Left kidney (tissue), 8 donors: ENCODE measurements at places on chromosomes 4 and X.
A peak's percentile ranks its signal among the peaks of the same experiment; 100 is the strongest.

GRCh38 chr4:22574880-22575279 lies 59.0 kb upstream of the ADGRA3 start:
- DNase-seq = no peak

GRCh38 chr4:148216321-148216720 lies 225.9 kb downstream of the NR3C2 start:
- DNase-seq = no peak

DNA sequence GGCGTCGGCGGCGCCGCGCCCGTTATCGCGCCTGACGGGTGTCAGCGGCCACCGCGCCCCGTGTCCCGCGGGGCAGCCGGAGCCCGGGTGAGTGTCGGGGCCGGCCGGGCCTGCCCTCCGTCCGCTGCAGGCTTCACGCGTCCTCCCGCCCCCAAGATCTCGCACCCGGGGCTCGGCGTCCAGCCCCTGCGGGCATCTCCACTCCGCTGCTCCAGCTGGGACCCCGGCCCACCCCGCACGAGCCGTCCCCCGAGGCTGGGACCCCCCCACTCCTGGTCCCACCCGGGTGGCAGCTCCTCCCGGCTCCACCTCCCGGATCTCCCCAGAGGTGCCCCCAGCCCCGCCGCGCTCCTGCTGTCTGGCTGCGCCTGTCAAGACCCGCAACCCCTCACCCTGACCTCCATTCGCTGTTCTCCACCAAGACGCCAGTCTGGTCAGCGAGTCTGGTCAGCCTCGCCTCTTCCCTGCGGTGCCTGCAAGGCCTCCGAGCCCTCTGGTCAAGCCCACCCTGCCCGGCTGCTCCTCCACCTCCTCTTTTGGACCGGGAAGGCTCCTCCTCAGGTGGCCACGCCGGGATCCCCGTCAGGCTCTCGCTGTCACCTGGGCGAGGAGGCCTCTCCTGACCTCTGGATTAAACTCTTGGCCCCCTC lies 66.0 kb upstream of the NKX1-1 start:
- no peak for DNase-seq

DNA sequence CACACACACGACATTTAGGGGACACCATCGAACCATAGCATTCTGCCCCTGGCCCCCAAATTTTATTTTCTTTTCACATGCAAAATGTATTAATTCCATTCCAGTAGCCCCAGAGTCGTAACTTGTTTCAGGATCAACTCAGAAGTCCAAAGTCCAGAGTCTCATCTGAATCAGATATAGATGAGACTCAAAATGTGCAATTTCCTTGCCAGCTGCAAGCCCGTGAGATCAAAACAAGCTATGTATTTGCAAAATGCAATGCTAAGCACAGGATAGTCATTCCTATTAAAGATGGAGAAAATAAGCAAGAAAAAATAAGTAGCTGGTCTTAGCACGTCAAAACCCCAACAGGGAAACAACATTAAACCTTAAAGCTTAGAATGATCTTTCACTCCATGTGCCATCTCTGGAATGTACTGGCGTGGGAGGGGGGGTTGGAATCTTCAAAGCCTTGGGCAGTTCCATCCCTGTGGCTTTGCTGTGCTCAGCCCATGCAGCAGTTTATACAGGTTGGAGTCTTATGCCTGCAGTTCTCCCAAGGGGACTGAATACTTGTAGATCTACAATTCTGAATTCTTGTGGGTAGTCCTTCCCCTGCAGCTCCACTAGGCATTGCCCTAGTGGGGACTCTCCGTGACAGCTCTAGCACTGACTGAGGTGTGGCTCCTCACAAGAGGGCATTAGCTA lies 47.7 kb upstream of the SYTL5 start:
- DNase-seq = peak; percentile 7

DNA sequence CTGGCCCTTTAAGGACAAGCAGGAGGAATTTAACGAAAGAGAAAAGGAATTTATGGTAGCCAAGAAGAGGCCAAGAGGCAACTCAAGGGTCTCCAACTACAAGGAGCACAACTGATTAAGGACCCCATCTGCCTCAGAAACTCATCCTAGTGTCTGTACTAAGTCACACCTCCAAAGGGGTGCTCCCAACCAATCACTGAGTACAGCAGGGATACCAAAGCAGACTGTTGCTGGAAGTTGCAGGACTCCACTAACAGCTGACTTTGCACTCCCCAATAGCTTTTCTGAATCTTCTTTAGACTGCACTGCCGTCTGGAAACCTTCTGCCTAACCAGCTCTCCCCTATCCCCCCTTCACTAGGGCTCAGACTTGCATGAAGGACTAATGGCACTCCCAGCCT lies 50.6 kb downstream of the ATP11C start:
- DNase-seq = no peak

DNA sequence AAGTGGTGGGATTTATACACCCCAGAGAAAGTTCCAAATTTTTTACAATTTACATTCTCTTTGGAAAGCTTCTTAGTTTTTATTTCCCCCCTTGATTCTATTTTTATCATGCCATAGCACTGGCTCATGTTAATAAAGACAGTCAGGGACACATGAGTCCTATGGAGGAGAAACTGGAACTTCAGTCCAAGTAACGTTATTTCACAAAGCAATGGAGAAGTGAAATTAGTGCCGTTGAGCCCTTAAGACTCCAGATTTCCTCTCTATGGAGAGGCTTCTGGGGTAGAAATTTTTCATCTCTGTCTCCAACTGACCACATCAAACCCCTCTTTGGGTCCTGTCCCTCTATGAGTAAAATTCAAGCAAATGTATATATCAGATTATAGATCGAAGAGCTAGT lies 12.8 kb upstream of the TASL start:
- DNase-seq = no peak

DNA sequence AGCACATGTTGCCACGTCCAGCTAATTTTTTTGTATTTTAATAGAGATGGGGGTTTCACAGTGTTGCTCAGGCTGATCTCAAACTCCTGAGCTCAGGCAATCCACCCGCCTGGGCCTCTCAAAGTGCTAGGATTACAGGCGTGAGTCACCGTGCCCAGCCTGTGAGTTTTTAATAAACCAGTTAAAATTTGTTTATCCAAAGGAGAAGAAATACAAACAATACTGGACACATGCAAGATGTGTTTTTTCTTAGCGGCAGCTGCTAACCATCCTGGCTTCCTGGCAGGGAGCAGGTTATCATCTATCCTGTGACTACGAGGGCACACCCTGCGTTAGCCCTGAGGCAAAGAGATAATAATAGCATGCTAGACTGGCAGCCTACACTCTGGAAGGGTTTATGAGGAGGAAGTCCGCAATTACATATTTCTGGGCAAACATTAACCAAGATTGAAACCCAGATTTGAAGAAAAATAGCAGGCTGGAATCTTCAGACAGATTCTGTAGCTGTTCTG lies 191.4 kb downstream of the SPRY1 start:
- no peak for DNase-seq

DNA sequence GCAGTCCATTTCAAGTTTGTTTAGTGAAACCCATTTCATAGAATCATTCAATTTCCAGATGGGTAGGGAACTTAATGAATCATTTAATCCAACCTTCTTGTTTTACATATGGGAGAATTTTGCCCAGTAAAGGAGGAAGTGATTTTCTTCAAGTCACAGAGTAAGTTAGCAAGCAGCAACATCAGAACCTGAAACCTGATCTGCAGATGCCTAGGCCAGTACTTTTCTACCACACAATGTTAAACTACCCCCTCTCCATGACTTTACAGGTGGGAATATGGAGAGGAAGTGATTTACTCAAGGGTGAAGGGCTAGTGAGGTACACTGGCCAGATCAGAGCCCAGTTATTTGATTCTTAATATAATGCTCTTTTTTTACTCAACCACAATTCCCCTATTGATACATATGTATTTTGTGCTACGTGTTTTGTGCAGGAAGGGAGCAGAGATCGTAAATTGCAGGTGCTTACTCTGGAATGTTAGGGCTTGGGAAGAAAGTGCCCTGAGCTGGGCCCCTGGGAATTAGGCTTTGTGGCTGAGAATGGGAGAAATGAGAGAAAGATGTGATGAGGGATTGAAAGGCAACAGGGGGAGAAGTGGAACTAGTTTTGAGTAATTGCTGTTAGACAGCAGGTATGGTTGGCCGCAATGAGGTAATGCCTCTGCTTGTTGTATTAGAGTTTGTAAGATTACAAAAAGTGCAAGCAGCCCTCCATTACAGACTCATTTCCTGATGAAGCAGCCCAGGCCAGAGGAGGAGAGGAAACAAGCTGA lies 6.8 kb downstream of the LHFPL1 start:
- DNase-seq = no peak

DNA sequence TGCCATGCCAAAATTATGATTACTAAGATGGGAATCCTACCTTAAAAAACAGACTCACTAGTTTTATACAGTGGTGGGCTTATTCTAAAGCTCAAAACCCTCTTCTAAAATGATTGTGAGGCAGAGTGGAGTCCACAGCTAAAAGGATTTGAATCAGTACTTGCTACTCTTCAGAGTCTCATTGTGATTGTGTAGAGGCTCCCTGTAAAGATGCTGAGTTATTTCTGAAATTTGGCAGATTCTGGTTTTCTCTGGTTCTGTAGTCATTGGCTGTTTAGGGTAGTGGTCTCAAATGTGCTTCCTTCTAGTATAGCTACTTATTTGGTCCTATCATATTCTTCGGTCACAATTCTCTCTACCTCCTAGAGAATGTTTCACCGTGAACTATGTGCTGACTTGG lies 104.1 kb downstream of the FBXW7 start:
- no peak for DNase-seq

GRCh38 chr4:6324461-6324998 lies 54.9 kb downstream of the WFS1 start:
- no peak for DNase-seq

DNA sequence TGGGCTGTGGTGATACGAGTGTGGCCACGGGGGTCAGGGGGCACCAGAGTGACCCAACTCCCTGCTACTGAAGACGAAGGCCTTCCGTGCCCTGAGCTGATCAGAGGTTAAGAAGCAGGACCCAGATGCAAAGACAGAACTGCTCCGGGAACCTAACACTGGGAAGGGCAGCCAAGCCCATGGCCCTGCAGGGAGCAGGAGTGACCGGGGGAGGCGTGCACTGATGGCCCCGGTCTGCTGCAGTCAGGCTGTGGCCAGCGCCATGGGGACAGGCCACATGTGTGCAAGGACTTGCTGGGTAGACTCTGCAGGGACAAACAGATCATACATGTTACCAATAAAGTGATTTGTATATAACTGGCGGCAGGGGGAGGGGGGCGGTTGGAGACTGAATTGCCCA lies 74.6 kb downstream of the ACOX3 start:
- DNase-seq = no peak

DNA sequence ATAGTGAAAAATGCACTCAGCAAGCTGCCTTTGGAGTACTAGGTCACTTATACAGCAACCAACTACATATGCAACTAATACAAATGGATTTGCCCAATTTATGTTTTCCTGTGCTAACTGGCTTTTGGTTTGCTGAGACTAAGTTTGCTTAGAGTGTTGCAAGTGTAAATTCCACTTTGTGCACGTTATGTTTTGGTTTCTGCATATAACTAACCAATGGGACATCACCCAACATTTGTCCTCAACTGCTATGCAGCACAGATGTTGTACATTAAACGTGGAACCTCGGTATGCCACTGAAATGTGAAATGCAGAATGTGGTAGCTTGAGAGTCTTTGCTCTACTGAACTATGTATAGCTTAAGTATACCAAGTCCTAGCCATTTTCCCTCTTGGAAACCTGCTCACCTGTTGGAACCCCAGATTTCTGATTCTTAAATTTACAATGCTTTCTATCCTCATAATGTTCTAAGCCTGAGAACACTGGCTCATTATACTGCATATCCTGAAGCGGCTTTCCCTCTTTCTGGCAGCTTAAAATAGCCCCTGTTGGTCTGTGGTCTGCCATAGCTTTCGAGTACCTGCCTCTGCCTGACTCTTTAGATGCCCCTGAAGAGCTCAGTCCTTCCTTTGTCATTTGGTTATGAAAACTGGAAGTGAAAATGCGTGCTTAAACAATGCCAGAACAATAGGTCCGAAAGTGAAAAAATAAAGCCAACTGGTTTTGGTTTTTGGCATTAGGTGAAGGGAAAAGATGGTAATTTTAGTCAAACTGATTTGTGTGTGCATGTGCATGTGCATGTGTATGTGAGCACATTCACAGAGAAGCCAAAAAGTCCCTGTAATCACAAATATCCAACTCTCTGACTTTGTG lies 158.0 kb downstream of the SH2D1A start:
- DNase-seq = no peak

DNA sequence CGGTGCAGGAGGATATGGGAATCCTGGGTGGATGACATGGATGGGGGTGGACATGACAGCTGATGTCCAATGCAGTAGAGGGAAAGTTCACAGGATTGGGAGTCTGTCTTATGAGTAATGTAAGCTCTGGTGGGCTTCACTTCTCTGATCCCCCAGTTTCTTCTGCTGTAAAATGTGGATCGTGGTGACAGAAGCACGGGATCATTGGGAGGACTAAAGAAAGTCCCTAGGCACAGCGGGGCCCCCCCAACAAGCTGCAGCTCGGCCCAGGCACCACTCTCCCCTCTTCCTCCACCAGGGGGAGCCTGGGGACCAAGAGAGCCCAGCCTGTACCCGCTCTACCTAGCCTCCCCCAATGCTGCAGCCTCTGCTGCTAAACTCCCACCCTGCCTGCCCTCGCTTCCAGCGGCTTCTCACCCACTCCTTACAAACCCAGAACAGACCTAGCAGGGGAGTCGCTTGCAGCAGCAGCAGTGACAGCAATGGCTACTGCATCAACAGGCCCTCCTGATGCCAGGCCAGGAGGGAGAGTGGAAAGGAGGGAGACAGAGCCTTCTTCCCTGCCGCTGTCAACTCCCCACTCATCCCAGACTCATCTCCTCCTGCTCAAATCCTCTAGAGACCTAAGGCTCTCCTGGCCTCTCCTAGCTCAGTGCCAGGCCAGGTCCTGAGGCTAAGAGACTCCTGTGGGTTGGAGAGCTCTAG lies 36.1 kb upstream of the IQSEC2 start:
- peak; percentile 55 for DNase-seq

- DNase-seq = no peak
Measured at GRCh38 chrX:7028246-7028645, 119.3 kb upstream of the STS start.

- DNase-seq = peak; percentile 8
Measured at GRCh38 chr4:98113012-98113411, 30.3 kb downstream of the STPG2 start.

DNA sequence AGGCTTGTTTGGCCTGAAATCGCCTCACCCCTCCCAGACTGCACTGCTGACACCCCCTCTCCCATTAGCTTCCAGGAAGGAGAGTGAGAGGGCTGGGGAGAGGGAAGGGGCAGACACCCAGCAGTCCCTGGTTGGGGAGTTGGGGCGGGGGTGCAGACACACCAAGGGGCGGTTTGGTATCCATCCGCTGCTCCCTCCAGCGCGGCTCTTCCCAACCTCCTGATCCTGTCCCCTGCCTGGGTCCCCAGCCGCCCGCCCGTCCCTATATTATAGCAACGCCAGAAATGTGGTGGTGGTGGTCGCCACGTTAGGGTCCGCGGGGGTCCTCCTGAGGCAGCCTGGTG lies 24.9 kb downstream of the GPRASP3 start:
- peak; percentile 6 for DNase-seq
